Muscle of arm (tissue), 14 donors: ENCODE measurements at places on chromosomes 2 and 18. TPM values are rescaled to one million over a fixed set of nuclear protein-coding genes. Genes with fewer than 3 reads are reported as not detected.

DNA sequence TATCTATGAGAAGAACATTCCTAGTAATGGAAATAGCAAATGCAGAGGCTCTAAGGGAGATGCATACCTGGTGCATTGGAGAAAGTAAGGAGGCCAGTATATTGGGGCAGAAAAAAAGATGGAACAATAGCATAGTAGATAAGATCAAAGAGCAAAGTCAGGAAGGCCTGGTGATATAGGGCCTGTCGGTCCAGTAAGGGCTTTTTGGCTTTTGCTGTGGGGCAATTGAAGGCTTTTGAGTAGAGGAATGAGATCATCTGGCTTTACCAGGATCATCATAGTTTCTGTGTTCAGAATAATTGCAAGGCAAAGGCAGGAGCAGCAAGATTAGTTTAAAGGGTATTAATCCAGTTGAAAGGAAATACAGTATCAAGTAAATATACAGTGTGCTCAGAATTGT is 111.8 kb downstream of the EHBP1 start:
- no peak for DNase-seq

- no peak for DNase-seq
Observed at GRCh38 chr18:32237049-32237448, 47.2 kb downstream of the MEP1B start.

DNA sequence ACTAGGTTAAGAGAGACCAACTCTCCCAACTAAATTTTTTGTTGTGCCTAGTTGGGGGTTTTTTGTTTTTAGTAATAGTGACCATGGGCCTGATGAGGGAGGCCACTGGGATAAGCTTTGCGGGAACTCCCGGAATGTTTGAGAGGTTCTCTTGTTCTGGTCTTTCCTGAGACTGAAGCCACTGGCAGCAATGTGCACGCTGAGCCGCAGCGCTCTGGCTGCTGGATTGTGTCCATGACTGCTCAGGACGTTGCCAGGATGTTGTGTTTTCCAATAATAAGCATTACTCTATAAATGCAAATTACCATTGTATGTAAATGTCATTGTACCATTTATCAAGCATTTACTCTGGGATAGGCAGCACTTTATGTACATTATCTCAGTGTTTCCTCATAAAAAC is 126.1 kb downstream of the GALNT1 start:
- DNase-seq, result no peak

GRCh38 chr2:198717451-198717850 is 740.3 kb downstream of the SATB2 start:
- no peak for DNase-seq

- DNase-seq, result no peak
Observed at GRCh38 chr2:233915128-233915527, 2.0 kb upstream of the TRPM8 start.

- no peak for DNase-seq
Observed at GRCh38 chr2:21148718-21149117, 24.9 kb downstream of the TDRD15 start.

- DNase-seq, result no peak
Observed at GRCh38 chr2:169012812-169013627, 18.1 kb downstream of the ABCB11 start.

GRCh38 chr2:119746836-119747686 is 12.7 kb upstream of the PTPN4 start:
- DNase-seq, result no peak

GRCh38 chr2:74562126-74562775 is 7.7 kb downstream of the DOK1 start:
- DNase-seq, result no peak

DNA sequence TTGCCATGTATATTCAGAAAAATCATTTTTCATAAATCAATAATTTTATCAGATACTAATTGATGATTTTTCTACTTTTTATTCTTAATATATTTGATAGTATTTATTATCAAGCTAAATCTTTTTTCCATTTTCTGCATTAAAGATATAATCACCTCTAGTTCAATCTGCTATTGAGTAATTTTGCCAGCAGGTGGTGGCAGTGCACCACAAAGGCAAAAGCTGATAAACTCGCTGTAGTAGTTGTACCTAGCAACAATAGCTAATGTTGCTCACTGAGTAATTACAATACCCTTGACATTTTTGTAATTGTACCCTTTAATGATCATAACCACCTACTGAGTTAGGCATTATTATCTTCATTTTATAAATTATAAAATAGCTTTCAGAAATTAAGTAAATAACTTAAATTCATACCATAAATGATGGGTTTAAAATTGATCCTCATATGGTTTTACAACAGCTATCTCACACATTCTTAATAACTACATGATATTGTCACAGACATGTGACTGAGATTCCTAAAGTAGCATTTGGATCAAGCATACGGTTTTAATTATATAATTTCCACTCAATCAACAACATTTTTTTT is 52.0 kb upstream of the CALCRL start:
- DNase-seq, result peak; percentile 66

GRCh38 chr2:240522406-240522805 is 35.4 kb downstream of the ANKMY1 start:
- DNase-seq, result no peak

DNA sequence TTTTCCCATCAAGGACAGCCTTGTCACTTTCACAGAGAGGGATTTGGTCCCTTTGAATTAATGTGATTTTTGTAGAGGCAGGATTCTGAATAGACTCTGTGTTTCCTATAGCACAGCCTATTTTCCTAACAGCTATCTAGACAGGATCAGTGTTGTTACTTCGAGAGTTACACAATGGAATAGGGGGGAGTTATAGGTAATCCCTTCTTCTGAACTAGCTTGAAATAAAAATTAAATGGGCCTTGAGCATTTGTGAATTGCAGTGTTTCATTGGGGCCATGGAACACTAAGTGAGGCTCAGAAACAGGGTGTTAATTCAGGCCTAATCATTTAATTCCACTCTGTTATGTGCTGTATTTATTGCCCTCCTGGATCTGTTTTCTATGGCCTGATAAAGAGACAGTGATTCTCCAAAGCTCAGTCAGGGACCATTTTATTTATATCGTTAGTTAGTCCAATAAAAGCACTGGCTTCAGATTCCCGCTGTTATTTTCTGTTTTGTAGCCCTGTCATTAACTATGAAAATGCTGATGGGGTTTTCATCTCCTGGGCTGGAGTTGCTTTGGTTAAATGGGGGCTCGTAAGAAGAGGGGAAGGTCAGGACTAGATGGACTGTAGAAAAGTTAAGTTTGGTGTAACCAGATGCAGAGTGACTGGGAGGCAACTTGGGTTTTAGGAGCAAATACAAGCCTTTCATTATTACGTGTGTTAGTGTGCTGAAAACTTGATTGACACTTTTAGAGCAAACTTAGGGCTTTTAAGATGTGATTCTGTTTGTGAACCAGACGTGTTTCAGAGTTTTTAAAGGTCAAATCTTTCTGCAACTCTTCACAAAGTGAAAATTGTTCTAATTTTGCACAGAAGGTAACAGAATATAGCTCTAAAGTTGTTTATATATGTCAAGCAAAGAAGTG is 461.0 kb upstream of the HNRNPA3 start:
- no peak for DNase-seq

- DNase-seq, result peak; percentile 41
Observed at GRCh38 chr2:3712831-3713503, 9.6 kb downstream of the DCDC2C start.

DNA sequence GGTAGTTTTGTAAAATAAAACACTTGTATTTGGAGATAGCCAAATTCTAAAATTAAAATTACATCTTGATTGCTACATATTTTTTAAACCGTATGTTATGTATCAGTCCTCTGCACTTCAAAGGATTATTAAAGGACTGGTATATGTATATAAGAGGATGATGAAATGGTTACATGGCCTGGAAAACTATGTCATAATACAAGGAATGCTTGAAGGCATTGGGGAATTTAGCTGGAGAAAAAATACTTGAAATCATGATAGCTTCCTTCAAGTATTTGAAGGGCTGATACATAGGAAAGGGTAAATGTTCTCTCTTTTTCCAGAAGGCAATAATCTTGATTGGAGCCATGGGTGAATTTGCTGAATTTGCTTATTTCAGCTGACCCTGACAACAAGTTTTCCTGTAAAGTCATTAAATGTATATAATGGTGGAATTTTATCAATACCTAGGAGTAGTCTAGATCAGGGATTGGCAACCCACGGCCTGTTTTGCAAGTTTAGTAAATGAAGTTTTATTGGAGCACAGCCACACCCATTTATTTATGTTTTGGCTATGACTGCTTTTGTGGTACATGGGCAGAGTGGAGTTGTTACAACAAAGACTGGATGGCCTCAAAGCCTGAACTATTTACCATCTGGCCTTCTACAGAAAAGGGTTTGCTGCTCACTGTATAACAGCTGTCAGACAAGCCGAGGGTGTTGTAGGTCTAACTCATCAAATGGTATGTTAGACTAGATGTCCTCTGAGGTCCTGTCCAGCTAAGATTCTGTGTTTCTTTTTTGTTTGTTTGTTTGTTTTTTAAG is 34.4 kb downstream of the ACYP2 start:
- DNase-seq, result peak; percentile 25

- DNase-seq, result no peak
Observed at GRCh38 chr18:23908827-23909226, 105.7 kb upstream of the TTC39C start.

- DNase-seq, result no peak
Observed at GRCh38 chr2:137118140-137118539, 352.8 kb downstream of the THSD7B start.

Gene IL1RN
- 12.9 TPM for polyA plus RNA-seq

Gene PRKD3
- polyA plus RNA-seq, result 32.4 TPM

Gene MAP4K4
- polyA plus RNA-seq, result 149 TPM

Gene C18orf54
- polyA plus RNA-seq, result 8.2 TPM
